ENCODE measurements at places on chromosomes 2 and 18.

DNA sequence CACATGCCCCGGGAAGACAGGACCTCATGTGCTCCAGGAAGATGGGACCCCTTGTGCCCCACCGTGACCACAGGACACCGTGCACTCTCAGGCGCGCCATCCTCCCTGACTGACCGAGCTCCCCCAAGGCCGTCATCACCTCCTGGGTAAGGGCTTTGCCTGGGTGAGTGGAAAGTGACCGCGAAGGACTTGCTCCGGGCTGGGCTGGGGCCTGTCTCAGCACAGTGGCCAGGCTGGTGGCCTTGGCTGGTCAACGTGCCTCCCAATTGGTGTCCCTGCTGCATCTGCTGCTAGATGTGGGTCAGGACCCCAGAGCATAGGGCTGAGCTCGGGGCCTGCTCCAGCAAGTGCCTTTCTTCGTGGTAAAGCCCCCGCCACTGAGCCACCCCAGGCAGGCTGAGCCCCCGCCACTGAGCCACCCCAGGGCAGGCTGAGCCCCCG is 69.7 kb upstream of the CTDP1 start:
- DNase-seq, result no peak

DNA sequence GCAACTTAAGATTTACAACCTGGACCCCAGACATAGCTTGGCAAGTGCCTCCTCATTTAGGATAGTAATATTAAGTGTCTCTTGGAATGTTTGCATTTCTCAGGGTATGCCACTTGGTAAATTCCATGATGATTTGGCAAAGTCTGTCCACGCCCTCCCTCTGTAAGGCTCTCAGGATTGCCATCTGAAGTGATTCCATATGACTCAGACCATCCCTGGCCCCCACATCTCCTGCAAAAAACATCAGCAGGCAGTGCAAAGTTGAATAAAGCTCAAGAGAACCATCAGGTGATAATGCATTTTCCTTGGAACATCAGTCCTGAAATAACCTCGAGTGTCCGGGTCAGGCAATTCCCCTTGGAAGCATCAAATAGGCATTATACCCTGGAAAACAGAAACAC is 27.1 kb upstream of the PIEZO2 start:
- DNase-seq, result peak; percentile 71

DNA sequence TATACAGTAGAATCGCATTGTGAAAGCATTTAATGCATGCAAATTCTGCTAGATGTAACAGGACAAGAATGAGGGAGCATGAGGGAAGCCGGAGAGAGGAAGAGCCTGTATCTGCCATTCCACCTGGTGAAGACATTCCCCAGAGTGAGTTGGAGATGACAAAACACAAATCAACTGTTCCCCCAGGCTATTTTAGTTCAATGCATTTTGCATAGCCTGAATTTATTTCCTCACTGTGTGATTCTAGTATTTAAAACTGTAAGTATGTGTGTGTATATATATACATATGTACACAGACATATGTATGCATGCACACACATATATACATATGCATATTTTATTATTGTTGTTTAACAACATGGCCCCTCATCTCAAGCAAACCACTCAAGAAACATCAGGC is 54.7 kb downstream of the CCDC68 start:
- no peak for DNase-seq

DNA sequence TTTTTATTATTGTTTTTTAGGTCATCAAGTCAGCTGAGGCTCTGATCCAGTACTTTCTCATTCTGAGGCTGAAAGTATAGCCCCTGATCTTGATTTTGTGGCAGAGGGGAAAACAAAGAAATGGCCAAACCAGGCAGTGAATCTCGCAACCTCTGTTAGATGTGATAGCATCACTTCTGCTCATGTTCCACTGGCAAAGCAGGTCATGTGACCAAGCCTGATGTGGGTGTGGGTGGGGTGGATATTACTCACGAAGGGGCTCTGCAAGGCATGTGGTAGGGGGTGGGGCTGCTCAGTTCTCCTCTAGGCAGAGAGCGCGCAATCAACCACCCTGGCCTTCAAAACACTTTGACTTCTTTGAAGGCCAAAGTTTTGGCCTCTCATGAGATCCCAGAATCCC is 254.2 kb downstream of the MYCN start:
- DNase-seq, result no peak

- DNase-seq, result no peak
Observed at GRCh38 chr2:623130-623922, 53.9 kb downstream of the TMEM18 start.

GRCh38 chr18:11579916-11580315 is 29.5 kb upstream of the SLC35G4 start:
- DNase-seq, result no peak

DNA sequence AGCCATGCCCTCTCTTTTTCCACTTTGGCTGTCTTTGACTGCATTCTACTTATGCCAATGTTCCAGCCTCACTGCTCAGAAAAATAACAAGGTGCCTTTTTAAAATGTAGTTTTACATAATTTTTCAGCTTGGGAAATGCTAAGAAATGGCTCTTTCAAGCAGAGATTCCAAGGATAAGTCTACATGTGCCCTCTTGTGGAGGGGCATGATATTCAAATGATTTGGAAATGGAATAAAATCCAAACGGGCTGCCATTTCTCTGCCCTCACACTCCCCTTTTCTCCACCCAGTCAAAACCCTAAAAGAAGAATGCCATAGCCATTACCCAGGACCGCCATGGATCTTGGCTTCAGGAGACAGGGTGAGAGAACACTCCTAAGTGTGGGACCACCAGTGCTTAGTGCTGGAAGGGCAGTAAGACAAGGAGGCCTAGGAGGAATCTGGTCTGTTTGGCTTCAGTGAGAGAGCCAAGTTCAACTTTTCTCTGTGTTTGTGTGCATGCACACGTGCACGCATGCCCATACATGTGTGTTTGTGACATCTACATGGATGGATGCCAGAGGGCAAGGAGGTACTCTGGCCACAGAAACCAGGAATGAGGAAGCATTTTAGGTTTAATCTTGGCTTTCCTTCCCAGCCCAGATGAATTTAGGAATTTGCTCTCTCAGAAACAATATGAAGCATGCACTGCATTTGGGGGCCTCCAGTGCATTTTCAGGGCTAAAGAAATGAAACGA is 174.0 kb upstream of the SLC14A2 start:
- no peak for DNase-seq

GRCh38 chr18:80112624-80113248 is 3.7 kb downstream of the ADNP2 start:
- DNase-seq, result no peak

GRCh38 chr2:218081695-218082094 is 12.6 kb downstream of the RUFY4 start:
- no peak for DNase-seq

DNA sequence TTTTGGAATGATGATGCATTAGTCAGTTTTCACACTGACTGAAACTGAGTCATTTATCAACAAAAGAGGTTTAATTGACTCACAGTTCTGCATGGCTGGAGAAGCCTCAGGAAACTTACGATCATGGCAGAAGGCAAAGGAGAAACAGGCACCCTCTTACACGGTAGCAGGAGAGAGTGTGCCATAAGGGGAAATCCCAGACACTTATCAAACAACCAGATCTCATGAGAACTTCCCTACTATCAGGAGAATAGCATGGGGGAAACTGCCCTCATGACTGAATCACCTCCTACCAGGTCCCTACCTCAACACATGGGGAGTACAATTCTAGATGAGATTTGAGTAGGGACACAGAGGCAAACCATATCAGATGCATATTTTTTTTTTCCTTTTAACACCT is 504.5 kb upstream of the VRK2 start:
- DNase-seq, result no peak

DNA sequence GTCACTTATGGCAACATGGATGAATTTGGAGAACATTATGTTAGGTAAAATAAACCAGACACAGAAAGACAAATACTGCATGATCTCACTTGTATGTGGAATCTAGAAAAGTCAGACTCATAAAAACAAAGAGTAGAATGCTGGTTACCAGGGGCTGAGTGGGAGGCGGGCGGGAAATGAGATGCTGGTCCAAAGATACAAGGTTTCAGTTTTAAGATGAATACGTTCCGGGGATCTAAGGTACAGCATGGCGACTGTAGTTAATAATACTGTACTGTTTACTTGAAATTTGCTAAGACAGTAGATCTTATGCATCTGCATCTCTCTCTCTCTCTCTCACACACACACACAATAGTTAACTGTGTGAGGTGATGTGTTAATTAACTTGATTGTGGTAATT is 14.2 kb downstream of the FAM110C start:
- no peak for DNase-seq

GRCh38 chr2:168722592-168722991 is 79.8 kb upstream of the NOSTRIN start:
- DNase-seq, result peak; percentile 77

- no peak for DNase-seq
Observed at GRCh38 chr18:78309307-78309706, 670.3 kb upstream of the SALL3 start.

- no peak for DNase-seq
Observed at GRCh38 chr2:209965723-209966122, 36.7 kb upstream of the RPE start.

- DNase-seq, result no peak
Observed at GRCh38 chr18:70400476-70400875, 111.6 kb downstream of the SOCS6 start.

DNA sequence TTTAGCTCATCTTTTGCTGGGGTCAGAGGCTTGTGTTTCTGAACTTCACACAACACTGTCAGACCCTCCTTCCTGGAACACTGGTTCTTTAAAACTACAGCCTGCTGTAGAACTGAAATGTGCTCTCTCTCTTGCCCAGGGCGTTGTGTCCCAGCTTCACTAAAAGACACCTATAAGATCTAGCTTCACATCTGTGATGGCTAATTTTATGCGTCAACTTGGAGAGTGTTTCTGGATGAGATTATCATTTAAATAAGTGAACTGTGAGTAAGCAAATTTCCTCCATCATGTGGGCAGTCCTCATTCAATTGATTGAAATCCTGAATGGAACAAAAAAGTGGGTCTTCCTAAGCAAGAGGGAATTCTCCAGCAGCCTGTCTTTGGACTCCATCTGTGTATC is 140.3 kb downstream of the OSR1 start:
- DNase-seq, result no peak

DNA sequence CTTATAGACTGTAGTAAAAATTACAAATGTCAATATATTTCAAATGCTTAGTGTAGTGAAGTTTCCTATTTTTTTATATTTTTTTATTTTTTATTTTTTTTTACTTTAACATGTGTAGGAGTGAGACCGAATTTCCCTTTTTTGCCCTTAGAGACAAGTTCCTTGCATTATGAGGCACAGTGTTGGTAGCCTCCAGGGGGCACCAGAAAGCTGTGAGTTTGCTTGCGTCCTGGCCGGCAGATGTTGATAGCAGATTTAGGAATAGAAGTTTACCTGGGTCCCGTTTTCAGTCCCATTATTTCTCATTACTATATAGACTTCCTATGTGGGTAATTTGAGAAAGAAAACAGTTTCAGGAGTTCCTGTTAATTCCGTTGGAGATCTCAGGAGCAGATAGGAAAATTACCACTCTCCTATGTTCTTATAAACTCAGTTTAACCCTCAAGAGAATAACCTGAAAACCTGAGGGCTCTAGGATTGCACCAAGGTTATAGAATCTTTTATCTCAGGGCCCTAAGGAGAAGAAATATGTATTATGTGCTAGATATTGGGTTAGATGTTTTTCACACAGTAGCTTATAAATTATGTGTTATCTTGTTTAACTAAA is 157.5 kb upstream of the SESTD1 start:
- DNase-seq, result peak; percentile 57

GRCh38 chr2:62196278-62196901 is 475 bp downstream of the B3GNT2 start:
- DNase-seq, result no peak

GRCh38 chr2:64054161-64054915 is 35.1 kb upstream of the VPS54 start:
- DNase-seq, result no peak

DNA sequence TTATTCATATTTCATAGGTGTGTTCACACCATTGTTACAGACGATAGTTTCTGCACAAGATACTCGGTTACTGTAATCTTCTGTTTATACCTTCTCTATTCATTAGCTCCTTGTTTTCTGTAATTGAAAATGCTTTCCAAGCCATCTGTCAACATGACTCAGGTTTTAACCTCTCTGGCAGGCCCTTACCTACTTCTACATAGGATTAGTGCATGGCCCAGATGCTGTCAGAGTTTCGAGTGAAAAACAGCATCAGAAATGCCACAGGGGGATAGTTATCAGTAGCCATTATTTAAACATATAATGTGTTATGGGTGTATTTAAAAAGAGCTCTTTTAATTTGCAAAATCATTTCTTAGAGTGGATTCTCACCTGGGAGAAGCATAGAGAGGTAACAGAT is 596.4 kb downstream of the FBXO15 start:
- no peak for DNase-seq

- no peak for DNase-seq
Observed at GRCh38 chr18:44725300-44726058, 44.8 kb downstream of the SETBP1 start.

- no peak for DNase-seq
Observed at GRCh38 chr2:189300916-189301315, 121.4 kb upstream of the COL5A2 start.

GRCh38 chr2:138492160-138492559 is 9.4 kb upstream of the SPOPL start:
- no peak for DNase-seq

DNA sequence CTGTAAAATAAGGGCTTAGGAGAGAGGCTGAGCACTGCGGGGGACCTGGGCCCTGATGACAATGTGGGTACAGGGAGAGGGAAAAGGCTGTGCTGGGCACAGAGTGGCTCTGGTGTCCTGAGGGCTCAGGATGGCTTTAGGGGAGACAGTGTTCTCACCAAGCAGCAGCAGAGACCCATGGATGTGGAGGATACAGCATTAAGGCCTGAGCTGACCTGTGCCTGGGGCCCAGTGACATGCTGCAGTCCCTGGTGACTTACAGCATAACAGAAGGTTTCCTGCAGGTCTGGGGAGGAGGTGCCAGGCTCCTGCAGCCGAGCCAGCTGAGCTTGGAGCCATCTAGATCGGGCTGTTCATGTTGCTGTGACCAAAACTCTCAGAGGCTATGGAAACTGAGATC is 191.3 kb upstream of the SMAD2 start:
- no peak for DNase-seq

DNA sequence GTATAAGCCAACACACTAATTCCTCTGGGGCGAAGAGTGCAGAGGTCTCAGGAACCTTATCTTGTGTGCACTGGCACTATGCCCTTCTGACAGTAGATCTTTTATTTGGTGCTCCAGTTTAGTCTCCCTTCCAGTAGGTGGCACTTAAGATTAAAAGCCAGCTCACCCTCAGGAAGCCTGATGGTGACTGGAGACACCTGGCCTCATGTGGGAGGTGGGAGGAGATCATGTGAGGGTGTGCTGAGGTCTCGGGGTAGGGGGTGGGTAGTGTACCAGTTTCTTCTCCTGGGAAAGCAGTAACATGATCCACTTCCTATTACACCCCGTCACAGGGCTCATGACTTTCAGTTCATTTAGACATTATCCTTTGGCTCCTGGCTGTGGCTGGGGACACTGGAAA is 654.9 kb downstream of the ADCYAP1 start:
- DNase-seq, result no peak

- DNase-seq, result no peak
Observed at GRCh38 chr2:98474979-98475632, 30.4 kb downstream of the INPP4A start.

Data from muscle of arm (tissue), 14 donors.